ENCODE measurements at places on chromosomes 1 and 21.

GRCh38 chr1:81439046-81439823 is 361.5 kb upstream of the ADGRL2 start:
- DNase-seq: no peak

- no peak for DNase-seq
Observed at GRCh38 chr1:15155888-15156741, 2.6 kb downstream of the TMEM51 start.

DNA sequence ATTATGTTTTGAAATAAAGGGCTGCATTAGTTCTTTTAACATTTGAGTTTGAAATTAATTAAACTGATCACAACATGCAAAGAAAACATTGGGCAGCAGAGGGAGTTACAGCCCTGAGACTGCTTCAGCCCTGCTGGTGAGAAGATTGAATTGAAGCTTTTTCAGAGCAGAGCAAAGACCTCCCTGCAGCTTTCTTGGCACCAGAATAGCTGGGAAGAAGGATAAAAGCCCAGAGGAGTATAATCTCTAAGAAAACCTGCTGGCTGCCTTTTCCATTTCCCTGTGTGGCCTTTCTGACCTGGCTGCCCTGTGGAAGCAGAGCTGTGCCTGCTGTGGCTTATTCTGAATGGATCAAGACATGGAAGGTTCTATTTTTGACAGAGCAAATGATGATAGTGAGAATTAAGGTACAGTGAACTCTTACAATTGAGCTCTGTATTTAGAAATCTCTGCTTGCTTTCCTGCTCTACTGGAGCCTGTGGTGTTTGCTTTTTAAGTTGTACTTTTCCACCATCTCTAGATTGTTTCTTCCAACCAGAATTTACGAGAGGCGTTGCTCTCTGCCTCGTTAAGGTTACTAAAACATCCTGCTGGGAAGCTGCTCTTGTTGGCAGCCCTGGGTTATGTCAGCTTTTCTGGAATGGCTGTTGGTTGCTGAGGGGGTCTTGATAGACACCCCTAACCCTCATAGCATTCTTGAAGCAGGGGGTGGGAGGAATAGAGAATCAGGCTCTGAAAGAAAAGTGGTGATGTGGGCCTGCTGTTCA is 9.9 kb downstream of the SNRPE start:
- no peak for DNase-seq

DNA sequence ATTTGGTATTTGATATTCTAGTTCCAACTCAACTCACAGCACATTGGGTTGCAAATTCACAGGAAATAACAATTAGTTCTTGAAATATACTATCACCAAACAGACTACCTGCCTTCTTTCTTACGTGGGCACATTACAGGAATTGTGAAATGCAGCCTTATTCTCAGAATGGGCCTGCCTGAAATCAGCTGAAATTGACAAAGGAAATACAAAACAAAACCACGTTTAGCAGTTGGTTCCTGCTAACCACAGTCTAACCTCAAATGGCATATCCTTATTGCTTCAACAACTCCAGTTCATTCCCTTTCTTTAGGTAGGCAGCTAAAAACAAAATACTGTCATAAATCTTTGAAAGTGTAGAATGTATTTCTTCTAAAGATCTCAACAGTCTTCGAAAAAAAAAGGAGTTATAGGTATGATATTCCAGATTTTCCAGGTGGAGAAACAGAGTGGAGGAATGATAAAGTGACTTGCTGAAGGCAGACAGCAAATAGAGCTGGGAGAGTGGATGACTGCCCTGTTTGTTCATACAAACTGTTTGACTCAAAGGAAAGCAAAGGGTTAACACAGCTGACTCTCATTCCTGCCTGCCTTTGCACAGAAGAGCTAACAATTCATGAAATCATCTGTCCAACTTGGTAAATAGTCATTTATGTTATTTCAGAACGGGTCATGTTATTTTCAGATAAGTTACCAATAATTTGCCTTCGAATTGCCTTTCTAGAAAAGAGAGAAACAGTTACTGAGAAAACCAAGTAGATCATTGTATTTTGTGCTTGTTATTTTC is 1.6 kb upstream of the GREM2 start:
- DNase-seq: no peak

DNA sequence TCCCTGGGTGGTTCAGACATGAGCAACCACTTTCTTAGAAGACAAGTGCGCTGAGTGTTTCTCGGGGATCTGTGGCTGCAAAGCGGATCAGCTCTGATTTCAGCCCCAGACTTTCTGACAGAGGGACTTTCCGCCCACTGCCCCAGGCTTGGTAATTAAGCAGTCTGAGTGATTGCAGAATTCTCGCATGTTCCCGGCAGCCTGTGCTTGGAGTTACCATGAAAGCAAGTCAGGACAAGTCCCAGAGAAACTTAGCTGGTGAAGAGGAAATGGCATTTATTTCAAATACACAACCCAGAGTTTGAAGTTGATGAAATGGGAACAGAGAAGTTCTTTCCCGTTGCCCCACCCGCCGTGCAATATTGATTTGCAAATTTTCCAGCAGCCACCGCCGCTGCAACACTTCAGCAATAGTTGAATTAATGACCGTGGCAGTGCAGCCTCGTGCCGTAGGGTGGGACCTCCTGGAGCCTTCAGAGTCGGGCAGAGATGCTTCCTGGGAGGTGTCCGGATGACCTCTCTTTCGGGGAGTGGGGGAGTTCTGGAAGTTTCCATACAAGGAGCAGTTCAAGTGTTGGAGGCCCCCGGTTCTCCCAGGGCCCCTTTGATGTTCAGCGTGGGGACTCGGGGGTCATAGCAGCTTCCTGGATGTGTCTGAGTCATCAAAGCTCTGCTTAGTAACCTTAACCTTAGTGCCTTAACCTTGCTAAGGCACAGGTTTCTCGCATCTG is 134.7 kb downstream of the KAZN start:
- DNase-seq: no peak

GRCh38 chr1:37851782-37852210 is 7.6 kb downstream of the MTF1 start:
- DNase-seq: no peak

GRCh38 chr1:189606047-189606446 is 871.6 kb downstream of the BRINP3 start:
- no peak for DNase-seq

DNA sequence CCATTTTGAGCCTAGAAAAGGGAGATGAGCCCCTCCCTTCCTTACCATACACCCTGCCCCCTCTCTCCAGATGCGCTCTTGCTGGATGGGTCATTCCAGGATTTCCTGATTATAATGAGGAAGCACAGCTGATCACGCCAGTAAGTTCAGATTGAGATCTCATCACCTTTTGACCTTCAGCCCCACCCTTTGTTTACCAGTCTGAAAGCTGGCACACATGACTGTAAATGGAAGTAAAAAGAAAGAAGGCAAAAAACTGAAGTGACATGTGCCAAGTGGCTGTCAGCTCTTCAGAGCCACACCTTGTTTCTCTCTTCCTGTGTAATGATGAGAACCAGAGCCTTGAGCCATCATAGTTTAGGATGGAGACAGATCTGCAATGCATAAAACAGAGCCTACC is 27.9 kb downstream of the S1PR1 start:
- no peak for DNase-seq

- DNase-seq: no peak
Observed at GRCh38 chr1:223486366-223486765, 93.2 kb downstream of the CCDC185 start.

- no peak for DNase-seq
Observed at GRCh38 chr1:33111965-33112364, 31.0 kb downstream of the AZIN2 start.

DNA sequence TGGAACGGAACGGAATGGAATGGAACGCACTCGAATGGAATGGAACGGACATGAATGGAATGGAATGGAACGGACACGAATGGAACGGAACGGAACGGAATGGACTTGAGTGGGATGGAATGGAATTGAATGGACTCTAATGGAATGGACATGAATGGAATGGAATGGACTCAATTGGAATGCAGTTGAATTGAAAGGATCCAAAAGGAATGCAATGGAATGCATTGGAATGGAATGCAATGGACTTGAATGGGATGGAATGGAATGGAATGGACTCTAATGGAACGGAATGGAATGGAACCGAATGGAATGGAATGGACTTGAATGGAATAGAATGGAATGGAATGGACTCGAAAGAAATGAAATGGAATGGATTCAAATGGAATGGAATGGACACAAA is 102.4 kb upstream of the OR4F16 start:
- DNase-seq: no peak

- DNase-seq: no peak
Observed at GRCh38 chr1:59446257-59446901, 149.5 kb downstream of the FGGY start.

DNA sequence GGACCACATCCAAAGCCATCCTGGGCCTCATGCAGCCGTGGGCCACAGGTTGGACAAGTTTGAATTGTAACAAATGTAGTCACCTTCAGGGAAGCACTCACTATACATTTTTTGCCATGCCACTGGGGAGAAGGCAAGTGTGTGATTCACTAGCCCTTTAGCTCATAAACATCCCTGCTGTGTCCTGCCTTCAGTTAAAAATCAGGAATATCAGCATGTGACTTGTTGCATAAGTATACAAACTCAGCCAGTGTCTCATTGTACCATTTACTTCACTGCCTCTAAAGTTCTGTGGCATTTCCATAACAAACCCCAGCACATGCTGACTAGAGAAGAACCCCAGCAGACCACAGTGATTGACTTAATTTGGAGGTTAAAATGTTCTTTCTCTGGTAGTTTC is 142.0 kb upstream of the C1orf105 start:
- no peak for DNase-seq

- no peak for DNase-seq
Observed at GRCh38 chr1:28470146-28470545, 35.7 kb upstream of the RCC1 start.

- no peak for DNase-seq
Observed at GRCh38 chr1:219220945-219221344, 47.3 kb downstream of the LYPLAL1 start.

DNA sequence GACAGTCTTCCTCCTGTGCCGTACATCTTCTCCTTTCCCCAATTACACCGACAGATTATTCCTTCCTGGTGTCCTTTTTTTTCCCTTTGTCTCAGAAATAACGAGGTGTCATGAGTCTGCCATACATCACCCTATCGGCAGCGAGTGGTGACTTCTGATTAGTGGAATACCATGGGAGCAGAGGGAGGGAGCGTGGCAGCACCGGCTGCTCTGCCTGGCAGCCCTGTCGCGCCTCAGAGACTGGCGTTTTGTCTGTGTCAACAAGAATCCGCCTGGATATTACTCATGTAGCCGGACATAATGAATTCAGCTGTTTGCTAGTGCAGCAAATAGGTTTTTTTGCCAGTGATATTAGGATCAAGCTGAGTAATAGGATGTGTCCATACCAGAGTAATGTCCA is 51.8 kb downstream of the UTP25 start:
- no peak for DNase-seq

DNA sequence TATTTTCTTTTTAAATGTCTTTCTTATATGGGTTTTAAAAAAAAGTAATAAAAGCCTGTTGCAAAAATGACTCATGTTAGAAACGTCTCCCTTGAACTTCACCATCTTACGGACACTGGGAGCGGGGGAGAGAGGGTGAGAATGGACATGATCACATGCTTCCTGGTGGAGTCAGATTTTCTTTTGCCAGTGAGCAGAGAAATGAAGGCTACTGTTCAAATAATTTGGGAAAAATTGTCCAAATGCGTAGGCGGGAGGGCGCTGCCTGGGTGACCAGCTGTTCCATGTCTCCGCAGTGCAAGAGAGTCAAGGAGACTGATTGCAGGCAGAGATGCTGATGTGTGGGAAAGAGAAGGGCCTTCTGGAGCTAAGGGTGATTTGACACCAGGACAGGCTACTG is 23.1 kb downstream of the EIF2D start:
- no peak for DNase-seq

- no peak for DNase-seq
Observed at GRCh38 chr1:212286556-212287131, 1.4 kb downstream of the PPP2R5A start.

- no peak for DNase-seq
Observed at GRCh38 chr1:53501065-53502005, 42.1 kb downstream of the DMRTB1 start.

GRCh38 chr1:6503884-6504602 is 12.6 kb upstream of the PLEKHG5 start:
- no peak for DNase-seq

GRCh38 chr21:15976807-15977206 is 247.0 kb downstream of the USP25 start:
- DNase-seq: no peak

GRCh38 chr1:229062135-229062534 is 208.8 kb upstream of the RAB4A start:
- no peak for DNase-seq

DNA sequence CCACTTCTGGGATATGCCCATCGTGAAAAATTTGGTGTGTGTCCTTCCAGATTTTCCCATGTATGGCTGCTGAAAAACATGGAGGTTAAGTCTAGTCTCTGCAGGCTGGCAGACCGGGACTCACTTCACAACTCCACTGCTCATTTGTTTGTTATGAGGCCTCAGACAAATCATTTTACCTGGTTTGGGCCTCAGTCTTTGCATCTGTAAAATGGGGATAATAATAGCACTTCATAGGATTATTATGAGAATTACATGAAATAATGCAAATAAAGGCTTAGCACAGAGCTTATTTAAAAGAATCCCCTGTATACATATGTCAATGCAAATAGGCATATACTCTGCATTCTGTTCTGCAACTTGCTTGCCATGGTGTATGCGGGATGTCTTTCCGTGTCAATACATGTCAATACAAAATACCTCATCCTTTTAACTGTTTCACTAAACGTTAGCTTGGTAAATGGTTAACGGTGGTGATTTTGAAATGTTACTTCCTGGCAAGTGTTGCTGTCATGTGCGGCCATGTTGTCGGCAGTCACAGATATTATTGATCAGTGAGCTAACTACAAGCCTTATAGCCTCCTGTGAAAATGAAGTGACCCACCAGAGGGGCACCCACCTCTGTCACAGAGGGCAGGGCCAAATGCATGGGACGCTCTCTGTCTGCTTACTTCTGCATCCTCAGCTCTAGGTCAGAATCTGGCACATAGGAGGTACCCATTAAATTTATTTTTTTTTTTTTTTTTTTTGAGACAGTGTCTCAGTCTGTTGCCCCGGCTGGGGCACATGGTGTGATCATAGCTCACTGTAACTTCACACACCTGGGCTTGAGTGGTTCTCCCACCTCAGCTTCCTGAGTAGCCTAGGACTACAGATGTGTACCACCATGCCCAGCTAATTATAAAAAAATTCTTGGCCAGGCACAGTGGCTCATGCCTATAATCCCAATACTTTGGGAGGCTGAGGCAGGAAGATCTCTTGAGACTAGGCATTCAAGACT is 4.3 kb downstream of the LCK start:
- DNase-seq: no peak

GRCh38 chr1:21864730-21865129 is 52.7 kb downstream of the LDLRAD2 start:
- DNase-seq: no peak

GRCh38 chr1:82042306-82043060 is 241.7 kb downstream of the ADGRL2 start:
- DNase-seq: no peak

GRCh38 chr1:91742848-91743292 is 143.1 kb downstream of the TGFBR3 start:
- no peak for DNase-seq
